ENCODE measurements at places on chromosomes 4 and X. TPM values are rescaled to one million over a fixed set of nuclear protein-coding genes. Genes with fewer than 3 reads are reported as not detected.

- no peak for DNase-seq
These were observed 183.5 kb upstream of the GALNTL6 start for GRCh38 chr4:171629737-171630136.

GRCh38 chrX:104833401-104833800 lies 267.4 kb downstream of the IL1RAPL2 start:
- peak; percentile 7 for DNase-seq

- no peak for DNase-seq
These were observed 355.2 kb upstream of the GALNT7 start for GRCh38 chr4:172813359-172813923.

DNA sequence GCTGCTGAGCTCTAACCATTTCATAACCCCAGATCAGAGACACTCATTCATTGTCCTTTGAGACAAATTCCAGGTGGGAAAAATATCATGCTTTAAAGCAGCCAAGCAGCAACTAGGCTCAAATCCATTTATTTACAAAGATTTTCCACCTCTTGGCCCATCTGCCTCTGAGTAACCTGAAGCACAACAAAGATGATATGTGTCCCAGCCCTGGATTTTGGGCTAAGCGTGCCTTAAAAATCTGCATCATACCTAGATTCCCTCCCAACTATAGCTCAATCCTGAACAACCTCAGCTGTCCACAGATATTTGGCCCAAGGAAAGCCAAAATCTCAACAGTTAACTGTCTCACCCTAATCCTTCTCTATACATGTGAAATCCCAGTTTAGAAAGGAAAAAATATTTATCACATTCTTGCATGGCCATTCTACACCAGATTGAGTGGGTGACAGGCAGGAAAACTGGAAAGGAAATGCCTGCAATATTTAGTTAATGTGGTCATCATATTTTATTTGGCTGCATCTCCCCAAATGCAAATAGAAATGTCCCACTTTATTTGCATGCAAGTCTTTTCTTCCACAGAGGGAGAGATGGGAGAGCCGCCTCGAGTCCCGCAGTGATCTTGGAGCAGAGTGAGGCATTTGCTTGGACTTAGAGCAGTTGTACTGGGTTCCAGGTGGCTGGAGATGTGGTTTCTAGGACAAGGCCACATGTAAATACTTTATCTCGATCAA lies 146.4 kb upstream of the EOLA2 start:
- peak; percentile 62 for DNase-seq

DNA sequence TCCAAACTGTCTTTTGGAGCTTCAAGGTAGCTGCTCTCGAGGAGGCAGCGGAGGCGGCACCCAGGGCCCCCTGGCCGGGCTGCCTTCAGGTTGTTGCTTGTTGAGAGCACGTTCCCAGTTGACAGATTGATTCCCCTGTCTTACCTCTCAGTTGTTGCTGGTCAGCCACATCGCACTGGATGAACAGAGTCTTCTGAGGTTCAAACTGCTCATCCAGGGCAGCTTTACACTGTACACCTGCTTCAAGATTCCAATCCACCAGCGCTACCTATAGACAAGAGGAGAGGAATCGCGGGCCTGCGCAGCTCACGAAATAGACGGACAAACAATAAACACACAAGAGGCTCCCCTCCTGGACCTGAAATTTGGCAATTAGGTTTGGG lies 497 bp downstream of the HPGD start:
- peak; percentile 15 for DNase-seq

- peak; percentile 16 for DNase-seq
These were observed 154.6 kb upstream of the MAGEB2 start for GRCh38 chrX:30060718-30061117.

GRCh38 chrX:130578906-130579305 lies 177.1 kb downstream of the RBMX2 start:
- DNase-seq, result no peak

The AIMP1 gene
- total RNA-seq, result 45.5 TPM

The TRO gene
- total RNA-seq, result 15.0 TPM

The CSAG1 gene
- total RNA-seq, result not detected

The ADGRG2 gene
- not detected for total RNA-seq
